Activated T-cell treated with anti-CD3 and anti-CD28 coated beads, Interleukin-2, amount 50 U/mL, for 48 hours (primary cell): ENCODE measurements at places on chromosomes 1 and 21.

- DNase-seq, result no peak
Observed at GRCh38 chr1:73097917-73098316, 815.6 kb upstream of the NEGR1 start.

DNA sequence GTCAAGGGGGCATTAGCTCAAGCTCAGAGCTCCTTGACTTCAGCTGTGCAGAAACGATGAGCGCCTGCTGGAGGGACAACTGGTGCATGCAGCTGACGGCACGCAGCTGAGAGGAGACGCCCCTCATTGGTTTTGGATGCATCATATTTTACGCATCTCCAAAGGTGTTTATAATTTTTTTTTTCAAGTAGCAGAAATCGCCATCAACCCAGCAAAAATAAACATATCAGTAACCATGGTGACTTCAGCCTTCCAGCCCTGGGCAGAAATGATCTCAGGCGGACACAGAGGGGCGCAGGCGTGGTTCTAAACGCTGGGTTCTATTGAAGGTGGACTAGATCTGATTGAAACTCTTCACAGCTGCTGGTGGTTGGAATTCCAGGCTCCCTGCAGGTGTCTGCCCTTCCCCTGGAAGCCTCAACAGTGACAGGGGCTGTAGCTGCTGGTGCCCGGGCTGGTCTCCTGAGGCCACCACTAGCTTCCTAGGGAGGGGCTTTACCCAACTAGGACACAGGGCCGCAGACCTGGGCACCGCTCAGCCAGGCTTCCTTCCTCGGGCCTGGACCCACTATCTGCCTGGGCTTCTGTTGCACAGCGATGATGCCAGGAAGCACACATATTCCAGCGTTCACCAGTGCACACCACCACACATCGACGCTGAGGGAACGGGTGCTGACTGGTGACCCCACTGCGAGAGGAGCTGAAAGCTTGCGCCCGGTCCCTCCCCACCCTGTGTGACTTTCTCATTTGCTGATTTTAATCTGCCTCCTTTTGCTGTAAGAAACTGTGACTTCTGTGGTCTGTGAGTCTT is 63.7 kb upstream of the ABCG1 start:
- DNase-seq, result no peak

DNA sequence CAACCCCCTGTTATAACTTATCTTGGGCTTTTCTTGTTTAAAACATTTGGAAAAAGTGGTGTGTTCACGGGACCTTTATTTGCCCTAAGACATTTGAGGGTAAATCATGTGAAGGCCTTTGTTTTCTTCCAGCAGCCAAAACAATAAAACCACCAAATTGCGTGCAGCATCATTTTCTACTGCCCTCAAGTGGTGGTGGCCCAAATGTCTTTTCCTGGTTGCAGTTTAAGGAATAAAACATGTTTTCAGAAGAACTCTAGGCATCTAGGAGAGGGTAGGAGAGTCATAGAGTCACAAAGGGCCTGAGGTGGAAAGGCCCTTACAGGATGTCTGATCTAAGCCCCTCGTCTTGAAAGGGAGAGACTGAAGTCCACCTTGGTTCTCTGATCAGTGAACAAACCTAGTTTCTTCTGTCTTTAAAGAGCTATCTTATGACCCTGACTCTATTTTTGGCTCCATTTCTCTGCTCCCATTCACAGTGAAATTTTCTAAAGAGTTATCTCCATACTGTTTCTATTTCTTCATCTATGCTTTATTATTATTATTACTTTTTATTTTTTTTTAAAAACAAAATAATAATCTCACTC is 16.0 kb upstream of the EPS15 start:
- peak; percentile 34 for DNase-seq

- DNase-seq, result no peak
Observed at GRCh38 chr1:201299968-201300367, 16.7 kb downstream of the PKP1 start.

DNA sequence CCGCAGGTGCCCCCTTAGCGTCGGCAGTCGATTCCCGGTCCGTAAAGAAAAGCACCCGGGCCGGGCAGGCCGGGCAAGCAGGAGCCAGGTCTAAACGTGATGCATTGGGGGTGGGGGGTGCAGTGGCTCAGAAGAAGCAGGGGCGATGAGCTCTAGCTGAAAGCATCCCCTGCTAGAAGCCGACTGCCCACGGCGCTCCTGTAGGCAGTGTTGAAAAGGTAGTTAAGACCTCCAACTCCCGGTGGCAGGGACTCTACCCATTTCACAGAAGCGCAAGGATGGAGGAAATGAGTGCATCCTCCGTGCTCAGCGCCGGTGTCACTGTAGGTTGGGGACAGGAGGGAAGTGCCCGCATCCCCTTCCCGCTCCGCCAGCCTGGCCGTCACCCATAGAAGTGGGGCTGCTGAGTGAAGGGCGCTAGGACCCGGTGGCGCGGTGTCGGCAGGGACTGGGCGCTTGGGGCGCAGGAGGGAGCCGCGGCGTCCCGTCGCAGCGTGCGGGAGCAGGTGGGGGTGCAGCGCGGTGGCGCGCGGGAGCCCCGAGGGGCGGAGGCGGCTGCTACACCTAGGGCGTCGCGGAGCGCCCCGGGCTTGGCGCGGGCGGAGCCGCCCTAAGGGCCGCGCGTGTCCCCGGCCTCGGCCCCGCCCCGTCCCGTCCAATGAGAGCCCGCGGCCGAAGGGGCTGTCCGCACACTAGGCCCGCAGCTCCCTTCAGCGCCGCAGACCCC is at the start of gene WNT2B:
Gene WNT2B, plus strand, starts transcription at position 688 of the 727 bp plus-strand sequence. CDS start 298 bp downstream, outside the sequence.
- peak; percentile 62 for DNase-seq

DNA sequence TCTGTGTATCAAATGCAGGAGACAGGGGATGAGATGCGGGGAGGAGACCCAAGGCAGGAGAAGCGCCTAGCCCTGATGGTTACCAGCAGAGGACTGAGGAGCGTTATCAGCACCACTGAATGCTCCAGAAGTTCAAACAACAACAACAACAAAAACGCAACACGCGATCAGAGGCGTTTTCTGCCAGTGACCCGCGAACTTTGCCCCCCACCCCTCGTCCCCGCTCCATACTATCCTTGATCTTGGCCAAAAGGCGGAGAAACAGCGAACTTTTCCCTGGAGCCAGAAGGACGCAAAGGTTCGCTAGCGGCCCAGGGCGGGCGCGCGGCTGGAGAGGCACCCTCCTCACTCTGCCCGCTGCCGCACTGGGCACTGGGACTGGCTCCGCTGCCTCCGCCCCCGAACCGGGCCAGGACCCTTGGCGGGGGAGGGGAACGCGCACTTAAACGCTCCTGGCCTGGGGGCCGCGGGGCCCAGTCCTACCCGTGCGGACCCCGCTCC is 699 bp downstream of the ECHDC2 start:
- DNase-seq, result no peak

DNA sequence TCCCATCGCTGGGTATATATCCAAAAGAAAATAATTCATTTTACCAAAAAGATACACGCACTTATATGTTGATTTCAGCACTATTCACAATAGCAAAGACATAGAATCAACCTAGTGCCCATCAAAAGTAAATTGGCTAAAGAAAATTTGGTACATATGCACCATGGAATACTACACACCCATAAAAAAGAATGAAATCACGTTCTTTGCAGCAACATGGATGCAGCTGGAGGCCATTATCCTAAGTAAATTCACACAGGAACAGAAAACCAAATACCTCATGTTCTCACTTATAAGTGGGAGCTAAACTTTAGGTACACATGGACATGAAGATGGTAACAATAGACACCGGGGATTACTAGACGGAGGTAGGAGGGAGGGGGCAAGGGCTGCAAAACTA is 50.0 kb upstream of the ZNF644 start:
- no peak for DNase-seq

DNA sequence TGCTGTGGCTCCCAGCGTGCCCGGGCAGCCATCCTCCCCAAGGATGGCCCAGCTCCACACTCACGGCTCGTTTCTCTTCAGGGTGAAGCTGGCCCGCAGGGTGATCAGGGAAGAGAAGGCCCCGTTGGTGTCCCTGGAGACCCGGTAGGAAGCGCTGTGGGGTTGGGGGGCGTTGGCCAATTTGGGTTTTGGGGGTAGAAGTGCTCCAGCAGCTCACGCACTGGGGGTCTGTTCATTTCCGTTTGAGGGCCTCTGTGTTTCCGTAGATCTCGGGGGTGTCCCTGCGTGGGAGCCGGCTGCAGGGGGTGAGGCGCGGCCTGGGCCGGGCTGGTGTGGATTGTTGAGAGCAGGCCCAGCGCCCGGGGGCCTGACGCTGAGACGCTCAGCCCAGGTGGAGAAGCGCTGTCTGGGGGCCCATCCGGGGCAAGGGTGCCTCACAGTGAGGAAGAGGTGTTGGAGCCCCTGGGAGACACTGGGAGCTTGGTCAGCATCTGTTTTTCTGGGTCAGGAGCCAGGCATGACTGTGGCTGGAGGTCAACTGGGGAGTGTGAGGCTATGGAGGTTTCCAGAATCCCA is 12.6 kb downstream of the COL6A1 start:
- DNase-seq, result no peak

DNA sequence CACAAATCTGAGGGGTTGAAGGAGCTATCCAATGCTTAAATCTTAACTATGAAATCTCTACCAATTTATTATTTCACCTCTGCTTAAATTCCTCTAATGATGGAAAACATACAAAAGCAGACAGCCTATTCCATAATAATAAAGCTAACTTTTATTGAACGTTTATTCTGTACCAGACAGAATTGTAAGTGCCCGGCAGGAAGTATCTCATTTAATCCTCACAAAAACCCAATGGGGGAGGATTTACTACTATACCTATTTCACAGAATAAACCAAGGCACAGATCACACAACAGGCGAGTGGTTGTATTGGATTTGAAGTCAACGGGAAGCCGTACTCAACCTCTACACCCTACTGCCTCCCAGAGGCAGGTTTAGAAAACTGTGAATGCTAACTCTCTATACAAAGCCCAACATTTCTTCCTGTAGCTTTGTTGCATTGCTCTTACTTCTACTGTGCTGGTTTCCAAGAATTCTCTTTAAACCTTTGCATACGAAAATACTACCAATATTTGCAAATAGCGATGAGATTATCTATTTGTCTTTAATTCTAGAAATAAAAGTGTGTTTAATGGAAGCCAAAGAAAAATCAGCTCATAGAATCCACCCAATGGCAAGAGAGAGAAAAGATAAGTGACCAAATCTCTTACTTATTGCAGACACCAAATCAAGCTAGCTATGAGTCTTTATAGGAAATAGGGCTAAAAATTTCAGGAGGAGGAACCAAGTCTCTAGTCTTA is 33.5 kb upstream of the C1orf53 start:
- DNase-seq, result no peak

DNA sequence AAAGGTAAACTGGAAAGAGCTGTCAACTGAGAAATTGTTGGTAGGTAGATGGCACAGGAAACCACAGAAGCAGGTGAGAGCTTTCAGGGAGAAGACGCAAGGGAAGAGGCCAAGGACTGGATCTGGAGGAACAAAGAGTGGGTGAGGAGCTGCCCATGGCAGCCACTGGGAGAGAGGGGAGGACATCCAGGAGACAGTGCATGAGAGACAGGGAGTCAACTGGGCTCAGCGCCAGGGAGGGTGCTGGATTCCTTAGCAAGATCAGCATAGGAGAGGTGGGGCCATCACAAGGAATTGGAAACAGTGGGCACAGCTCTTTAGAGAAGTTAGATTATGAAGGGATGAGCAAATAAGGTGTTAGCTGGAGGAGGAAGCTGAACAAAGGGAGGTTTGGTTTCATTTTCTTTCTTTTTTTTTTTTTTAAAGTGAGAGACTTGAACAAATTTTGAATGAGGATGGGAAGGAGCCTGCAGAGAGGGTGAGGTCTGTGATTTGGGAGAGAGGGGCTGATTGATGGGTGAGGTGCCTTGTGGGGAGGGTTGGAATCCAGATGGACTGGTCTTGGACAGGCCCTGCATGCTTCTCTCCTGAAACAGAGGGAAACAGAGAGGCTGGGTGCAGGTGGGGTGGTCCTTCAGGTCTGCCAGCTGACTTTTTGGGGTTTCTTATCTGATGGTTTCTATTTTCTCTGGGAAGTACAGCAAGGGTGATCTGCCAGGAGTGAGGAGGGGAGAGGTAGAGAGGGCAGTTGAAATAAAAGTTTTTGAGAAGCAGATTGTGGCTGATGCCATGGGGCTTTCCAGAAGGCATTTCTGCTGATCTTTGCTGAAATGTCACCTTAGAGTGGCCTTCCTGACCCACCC is 5.4 kb downstream of the CYP4B1 start:
- DNase-seq, result no peak

DNA sequence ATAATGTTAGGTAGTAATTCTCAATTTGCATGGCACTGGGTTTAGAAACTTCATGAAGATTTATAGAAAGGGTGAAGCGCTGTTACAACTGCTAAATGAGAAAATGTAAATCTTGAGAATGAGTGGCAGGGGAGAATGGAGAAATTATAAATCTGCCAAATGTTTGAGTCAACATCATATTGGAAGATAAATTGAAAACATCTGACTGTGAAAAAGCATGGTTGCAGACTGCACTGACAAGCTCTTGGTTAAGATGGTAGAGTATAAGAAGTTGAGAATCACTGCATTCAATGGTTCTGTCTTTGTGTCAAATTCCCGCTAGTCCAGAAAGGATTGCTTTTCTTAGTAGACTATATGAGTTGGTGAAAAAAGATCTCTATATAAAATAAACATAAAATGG is 113.3 kb upstream of the DUSP10 start:
- no peak for DNase-seq

GRCh38 chr21:32256873-32257620 is 21.8 kb downstream of the MIS18A start:
- DNase-seq, result no peak

DNA sequence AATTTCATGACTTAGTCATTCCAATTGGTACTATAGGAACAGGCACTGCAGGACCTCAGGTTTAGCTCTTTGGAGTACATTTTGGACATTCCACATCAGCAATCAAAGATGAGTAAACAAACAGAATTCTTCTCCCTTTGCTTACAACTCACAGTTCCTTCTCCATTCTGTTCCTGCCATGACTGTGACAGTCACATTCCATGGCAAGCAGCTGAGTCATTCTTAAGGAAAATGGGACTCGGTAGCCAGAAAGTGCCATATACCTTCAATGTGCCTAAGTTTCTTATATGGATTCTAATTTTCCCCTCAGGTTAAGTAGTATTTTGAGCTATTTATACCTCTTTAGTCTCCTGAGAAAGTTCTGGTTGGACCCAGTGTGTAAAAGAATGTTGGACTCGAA is 25.6 kb downstream of the CRCT1 start:
- no peak for DNase-seq

- no peak for DNase-seq
Observed at GRCh38 chr1:116185161-116185701, 74.0 kb downstream of the MAB21L3 start.

- DNase-seq, result no peak
Observed at GRCh38 chr1:75472089-75472970, 138.6 kb downstream of the SLC44A5 start.
